ENCODE measurements at places on chromosomes 12 and 14. TPM values are rescaled to one million over a fixed set of nuclear protein-coding genes. Genes with fewer than 3 reads are reported as not detected.

Gene AQP6
- total RNA-seq: 0.37 TPM

Gene EAPP
- total RNA-seq: 37.6 TPM

Gene DPF3
- 0.29 TPM for total RNA-seq

Gene C12orf50
- not detected for total RNA-seq

Gene B4GALNT1
- total RNA-seq: 0.29 TPM

Gene NKX2-1
- not detected for total RNA-seq

Gene MYL2
- total RNA-seq: not detected

Gene PFKM
- total RNA-seq: 51.6 TPM

Gene MYBPC1
- total RNA-seq: not detected

Gene MGAT4C
- total RNA-seq: under 0.01 TPM

Gene LYZ
- not detected for total RNA-seq

Gene PRH2
- total RNA-seq: not detected

Gene HELB
- total RNA-seq: 2.2 TPM

Gene SIX1
- 0.20 TPM for total RNA-seq

Gene PPP4R3A
- total RNA-seq: 37.9 TPM

Gene SH2B3
- 27.6 TPM for total RNA-seq

Gene WNT1
- not detected for total RNA-seq

Gene UBE3B
- total RNA-seq: 45.4 TPM

Gene GPATCH2L
- total RNA-seq: 29.1 TPM

Gene NID2
- total RNA-seq: 852 TPM
